ENCODE measurements at places on chromosomes 4 and X. TPM values are rescaled to one million over a fixed set of nuclear protein-coding genes. Genes with fewer than 3 reads are reported as not detected.

DNA sequence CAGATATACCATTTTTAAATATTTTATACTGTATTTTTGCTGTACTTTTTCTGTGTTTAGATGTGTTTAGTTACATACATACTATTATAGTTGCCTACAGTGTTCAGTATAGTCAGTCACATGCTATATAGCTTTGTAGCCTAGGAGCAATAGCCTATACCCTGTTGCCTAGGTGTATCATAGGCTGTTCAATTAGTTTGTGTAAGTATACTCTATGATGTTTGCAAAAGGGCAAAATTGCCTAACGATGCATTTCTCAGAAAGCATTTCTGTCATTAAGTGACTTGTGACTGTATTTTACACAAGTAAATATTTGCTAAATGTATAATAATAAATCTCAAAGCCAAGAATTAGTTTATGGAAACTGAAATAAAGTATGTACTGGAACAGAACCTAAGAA, 9.5 kb downstream of the ETFDH start:
- no peak for DNase-seq

- DNase-seq: no peak
Observed at GRCh38 chr4:3021127-3021526, 53.2 kb downstream of the HTT-AS start.

DNA sequence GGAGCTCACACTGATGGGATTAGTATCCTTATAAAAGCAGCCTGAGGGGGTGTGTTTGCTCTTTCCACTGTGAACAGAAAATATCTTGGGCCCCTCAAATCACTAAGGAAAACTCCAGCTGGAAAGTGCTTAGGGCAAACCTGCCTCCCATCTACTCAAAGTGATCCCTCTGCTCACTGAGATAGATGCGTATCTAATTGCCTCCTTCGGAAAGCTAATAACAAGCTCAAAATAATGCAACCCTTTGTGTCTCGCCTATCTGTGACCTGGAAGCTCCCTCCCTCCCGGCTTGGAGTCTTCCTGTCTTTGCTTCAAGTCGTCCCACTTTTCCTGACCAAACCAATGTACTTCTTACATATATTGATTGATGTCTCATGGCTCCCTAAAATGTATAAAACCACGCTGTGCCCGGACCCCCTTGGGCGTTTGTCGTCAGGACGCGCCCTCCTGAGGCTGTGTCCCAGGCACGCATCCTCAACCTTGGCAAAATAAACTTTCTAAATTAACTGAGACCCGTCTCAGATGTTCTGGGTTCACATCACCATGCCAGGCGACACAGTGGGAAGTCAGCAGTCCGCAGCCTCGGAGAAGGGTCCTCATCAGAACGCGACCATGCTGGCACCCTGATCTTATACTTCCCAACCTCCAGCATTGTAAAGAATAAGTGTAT, 34.1 kb upstream of the SORCS2 start:
- no peak for DNase-seq

DNA sequence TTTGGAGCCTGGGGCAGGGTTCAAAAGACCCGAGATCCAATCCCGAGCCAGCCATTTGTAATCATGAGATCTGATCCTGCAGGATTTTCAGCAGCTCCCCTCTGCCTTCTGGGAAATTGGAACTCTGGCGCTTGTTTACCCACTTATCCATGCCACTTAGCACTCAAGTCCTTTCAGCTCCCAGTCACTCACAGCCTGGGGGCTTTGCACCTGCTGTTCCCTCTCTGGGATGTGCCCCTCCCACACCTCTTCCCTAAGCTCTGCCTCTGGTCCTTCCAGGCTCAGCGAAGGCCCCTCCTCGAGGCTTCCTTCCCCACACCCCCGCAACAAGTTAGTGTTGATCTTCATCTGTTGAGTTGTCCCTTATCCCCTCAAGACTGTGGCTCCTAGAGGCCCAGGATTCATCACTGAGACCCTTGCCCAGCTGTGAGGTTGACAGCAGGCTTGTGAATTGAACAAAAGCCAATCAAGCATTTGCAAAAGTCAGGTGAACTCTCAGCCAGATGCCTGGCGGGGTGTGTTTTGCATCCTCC, 99.1 kb upstream of the AFAP1 start:
- DNase-seq: no peak

GRCh38 chr4:128810871-128811570, 1.5 kb downstream of the JADE1 start:
- peak; percentile 80 for DNase-seq

DNA sequence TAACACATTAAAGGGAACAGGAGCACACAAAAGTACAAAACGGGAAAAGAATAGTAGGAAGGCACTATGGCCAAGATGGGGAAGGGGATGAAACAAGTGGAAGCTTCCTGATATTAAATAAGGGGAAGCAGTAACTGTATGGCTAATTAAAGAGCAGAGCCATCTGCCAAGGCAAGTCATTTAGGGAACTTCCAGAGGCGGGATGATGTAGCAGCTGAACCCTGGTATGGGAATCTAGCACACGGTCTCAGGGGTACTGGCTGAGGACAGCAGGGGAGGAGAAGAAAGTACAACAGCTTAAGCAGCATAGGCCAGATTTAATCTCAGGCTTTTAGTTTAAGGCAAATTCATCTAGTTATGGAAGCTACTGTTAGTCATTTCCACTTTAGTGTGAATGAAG, 59.1 kb downstream of the IGFBP7 start:
- no peak for DNase-seq

GRCh38 chr4:101307899-101308298, 39.4 kb downstream of the PPP3CA start:
- no peak for DNase-seq

DNA sequence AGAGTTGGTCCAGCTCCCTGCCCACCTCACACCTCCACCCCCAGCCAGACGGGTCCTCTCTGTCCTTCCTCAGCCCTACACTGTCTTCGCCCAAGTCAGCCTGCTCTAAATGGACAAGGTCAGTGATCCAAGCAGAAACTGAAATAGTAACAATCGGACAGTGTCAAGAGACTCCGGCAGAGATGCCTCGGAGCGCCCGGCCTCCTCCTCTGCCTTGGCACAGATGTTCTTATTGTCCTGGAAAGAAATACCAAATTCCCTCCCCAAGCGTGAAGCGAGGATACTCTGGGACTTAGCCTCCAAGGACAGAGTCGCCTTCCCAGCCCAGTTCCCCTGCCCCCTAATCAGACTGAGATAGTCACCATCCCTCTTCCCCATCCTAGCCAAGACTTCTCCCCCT, 28.5 kb downstream of the UTP14A start:
- no peak for DNase-seq

- DNase-seq: no peak
Observed at GRCh38 chrX:29852767-29853166, 362.6 kb upstream of the MAGEB2 start.

DNA sequence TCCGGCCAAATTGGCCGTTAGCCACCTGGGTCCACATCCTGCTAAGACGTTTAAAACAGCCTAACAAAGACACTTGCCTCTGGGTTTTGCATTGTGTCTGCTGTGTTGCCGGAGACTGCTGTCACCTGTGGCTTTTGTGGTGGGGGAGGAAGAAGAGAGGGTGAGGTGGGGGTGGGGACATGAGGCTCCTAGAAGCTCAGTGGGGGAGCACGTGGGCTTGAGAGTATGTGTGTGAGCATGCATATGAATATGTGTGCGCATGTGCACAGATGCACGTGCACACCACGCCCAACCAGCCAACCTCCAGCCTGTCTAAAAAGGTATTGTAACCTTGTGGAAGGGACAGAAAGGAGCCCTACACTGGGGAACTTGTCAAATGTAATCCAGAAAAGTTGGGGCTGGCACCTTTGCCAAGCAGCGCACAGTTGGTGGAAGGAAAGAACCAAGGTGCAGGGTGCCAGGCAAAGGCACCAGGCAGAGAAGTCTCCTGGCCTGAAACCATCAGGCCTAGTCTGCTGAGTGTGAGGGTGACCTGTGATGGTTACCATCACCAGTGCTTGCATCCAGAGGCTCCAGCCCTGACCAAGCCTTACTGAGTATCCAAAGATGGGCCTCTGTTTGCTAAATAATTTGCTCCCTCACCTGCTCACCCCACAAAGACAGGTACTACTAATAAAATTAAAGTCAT, 10.1 kb upstream of the SASH3 start:
- no peak for DNase-seq

DNA sequence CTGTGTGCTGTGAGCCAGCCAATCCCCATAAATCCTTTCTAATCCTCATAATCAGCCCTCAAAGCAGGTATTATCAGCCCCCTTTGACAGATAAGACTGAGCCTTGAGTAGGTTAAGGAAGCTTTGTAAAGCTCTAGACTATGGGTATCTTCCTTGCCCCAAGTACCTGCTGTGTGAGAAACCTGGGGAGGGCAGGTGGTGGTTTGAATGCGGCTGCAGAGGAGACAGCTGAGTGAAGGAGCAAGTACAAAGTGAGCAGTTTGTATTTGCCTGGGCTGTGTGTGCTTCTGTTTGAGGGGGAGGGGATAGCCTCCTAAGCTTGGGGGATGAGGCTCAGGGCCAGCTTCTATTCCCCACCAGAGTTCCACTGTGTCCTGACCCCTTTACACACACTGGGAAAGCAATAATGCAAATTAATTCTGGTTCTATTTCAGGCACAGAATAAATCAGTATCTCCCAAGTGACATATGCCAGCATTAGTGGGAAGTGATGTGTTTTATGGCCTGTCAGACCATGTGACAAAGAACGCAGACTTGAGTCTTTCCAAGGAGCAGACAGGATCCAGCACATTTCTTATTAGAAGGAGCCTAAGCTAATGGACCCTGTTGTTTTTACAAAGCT, 63.5 kb downstream of the EVC start:
- DNase-seq: no peak

DNA sequence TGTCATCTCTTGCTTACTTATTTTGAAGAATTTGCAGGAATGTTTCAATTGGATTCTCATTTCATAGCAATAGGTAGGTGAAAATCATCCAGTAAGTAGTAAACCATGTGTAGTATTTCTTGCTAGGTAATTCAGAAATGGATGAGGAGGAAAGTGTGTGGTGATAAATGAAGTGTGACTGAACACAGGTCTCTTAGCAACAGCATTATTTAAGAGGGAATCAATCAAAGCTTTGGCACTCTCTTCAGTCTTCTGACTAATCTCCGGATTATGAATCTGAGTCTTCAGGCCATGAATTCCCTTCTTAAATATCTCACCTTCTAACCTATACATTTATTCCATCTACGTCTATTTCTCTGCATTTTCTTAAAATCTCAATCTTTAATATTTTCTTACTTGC, 55.8 kb upstream of the ARHGAP24 start:
- DNase-seq: no peak

DNA sequence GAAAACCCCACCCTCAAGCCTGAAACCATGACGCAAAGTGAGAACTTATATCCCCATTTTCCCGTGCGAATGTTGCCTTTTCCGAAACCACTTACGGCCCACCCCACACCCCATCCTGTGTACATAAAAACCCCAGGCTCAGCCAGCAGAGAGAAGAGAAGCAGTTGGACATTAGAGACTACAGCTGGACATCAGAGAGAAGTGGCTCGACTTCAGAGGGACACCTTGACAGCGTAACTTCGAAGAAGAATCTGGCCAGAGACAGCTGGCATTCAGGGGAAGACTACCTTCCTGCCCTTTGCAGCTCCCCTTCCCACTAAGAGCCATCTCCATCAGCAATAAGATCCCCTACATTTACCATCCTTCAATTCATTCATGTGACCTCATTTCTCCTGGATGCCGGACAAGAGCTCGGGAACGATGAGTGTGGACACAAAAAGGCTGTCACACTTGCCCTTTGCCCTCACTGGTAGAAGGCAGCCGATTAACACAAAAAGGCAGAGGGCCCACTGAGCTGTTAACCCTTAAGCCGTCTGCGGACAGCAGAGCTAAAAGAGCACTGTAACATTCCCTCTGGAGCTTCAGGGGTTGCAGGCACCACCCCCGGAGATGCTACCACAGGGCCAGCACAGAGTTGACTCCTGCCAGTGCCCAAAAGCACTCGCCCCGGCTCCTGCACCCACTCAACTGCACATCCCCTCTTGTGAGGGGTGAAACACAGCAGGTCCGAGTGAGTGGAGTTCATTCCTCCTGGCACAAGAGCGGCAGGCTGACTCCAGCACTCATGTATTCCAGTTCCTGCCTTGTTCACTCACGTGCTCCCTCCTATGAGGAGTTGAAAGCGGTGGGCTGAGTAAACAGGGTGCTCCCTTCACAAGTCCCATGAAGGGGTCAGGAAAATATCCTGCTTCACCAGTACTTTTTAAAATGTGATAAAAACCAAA, 7.5 kb downstream of the CHM start:
- no peak for DNase-seq

- no peak for DNase-seq
Observed at GRCh38 chr4:5191831-5192230, 140.6 kb downstream of the STK32B start.

DNA sequence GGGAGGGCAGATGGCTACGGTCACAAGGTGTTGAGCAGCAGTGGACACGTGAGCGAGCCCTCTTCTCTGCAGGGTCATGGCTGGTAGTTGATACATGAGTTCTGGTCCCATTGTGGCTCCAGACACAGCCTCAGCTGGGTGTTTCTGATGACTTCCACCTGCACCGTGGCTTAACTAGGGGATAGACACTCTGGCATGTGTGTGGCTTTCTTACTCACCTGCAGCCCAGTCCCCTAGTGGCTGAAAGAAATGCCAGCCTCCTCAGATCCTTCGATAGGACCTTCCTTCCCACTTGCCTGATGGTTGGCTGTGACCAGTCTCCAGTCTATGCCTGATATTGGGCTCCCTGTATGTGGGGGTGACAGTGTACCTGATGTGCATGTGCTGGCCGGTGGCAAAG, 5.0 kb downstream of the GPR78 start:
- no peak for DNase-seq

DNA sequence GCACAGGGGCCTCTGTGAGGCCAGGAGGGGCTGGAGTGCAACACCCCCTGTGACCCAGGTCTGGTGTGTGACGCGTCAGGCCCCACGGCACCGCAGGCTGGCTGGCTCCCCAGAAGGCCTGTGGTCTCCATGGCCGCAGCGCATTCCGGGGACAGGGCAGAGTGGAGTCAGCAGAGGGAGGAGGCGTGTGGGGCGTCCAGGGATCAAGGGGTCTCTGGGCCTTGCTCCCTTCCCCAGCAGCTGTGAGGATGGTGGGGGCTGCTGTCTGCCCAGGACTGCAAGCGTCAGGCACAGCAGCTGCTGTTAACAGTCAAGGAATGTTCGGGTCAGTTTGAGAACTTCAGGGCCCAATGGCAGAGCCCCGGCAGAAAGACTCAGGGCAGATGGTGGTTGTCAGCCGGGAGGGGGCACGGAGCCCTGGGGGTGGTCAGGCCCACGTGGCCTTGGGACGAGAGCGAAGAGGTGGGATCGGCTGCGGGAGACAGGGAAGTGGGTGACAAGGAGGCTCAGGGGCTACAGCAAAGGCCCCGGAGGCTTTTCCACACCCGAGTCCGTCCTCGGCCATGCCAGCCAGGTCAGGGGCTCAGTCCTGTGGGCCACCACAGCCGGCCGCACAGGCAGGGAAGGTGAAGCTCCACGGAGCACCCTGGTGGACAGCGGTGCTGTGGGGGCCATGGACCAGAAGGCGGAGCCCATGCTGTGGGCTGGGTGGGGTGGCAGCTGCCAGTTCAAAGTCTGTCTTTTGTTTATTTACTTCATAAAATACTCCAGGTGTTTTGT, 18.3 kb downstream of the PCGF3 start:
- DNase-seq: no peak

- peak; percentile 29 for DNase-seq
Observed at GRCh38 chr4:37562592-37562991, 123.6 kb downstream of the RELL1 start.

The SMIM9 gene
- total RNA-seq: not detected

The FGF5 gene
- 0.13 TPM for total RNA-seq

The SYAP1 gene
- 30.4 TPM for total RNA-seq

The GLRA3 gene
- not detected for total RNA-seq

The MAGEA2 gene
- not detected for total RNA-seq

The CFAP99 gene
- not detected for total RNA-seq

The RTL3 gene
- total RNA-seq: not detected

The TBC1D9 gene
- total RNA-seq: 68.8 TPM

The KCNIP4 gene
- total RNA-seq: not detected

The NEXMIF gene
- not detected for total RNA-seq
